ENCODE measurements at places on chromosomes 16 and 17. TPM values are rescaled to one million over a fixed set of nuclear protein-coding genes. Genes with fewer than 3 reads are reported as not detected.
A peak's percentile ranks its signal among the peaks of the same experiment; 100 is the strongest.

- no peak for DNase-seq
- no peak overlapping the region for H3K4me3 ChIP-seq
- no peaks in the 10 kb centered on the region for H3K36me3 ChIP-seq
- H3K4me1 ChIP-seq: no peaks in the 10 kb centered on the region
- no peaks in the 10 kb centered on the region for H3K27me3 ChIP-seq
Measured at GRCh38 chr16:66491716-66492064, 58.2 kb downstream of the TK2 start.

SNAI3 gene
- not detected for total RNA-seq

RUNDC3A gene
- total RNA-seq: 1.2 TPM

GRCh38 chr16:2223942-2224486 lies 623 bp downstream of the E4F1 start:
- peak overlapping the region; percentile 91 for H3K27ac ChIP-seq
- peak overlapping the region; percentile 94 for H3K4me3 ChIP-seq
- peaks cover 10% of the 10 kb centered on the region for H3K36me3 ChIP-seq
- no peaks in the 10 kb centered on the region for H3K4me1 ChIP-seq

CCL2 gene
- 3.7 TPM for total RNA-seq

MCRIP2 gene
- total RNA-seq: 22.4 TPM

PRSS33 gene
- total RNA-seq: not detected

- H3K27me3 ChIP-seq: no peaks in the 10 kb centered on the region
- H3K4me1 ChIP-seq: peaks cover 12% of the 10 kb centered on the region
- no peak for DNase-seq
- peak overlapping the region; percentile 61 for H3K4me3 ChIP-seq
Measured at GRCh38 chr16:8673611-8674412, 605 bp upstream of the ABAT start.

- H3K4me3 ChIP-seq: no peak overlapping the region
- H3K4me1 ChIP-seq: peaks cover 32% of the 10 kb centered on the region
- no peaks in the 10 kb centered on the region for H3K27me3 ChIP-seq
- H3K27ac ChIP-seq: peak overlapping the region; percentile 87
Measured at GRCh38 chr17:40909351-40909750, 24.3 kb upstream of the KRT20 start.

CDRT15L2 gene
- not detected for total RNA-seq

GRCh38 chr16:4911970-4912386 lies 25.0 kb downstream of the PPL start:
- no peak for DNase-seq
- no peaks in the 10 kb centered on the region for H3K4me1 ChIP-seq
- H3K36me3 ChIP-seq: no peaks in the 10 kb centered on the region
- H3K27me3 ChIP-seq: no peaks in the 10 kb centered on the region
- no peak overlapping the region for H3K4me3 ChIP-seq

- no peak for DNase-seq
- H3K27ac ChIP-seq: no peak overlapping the region
- no peak overlapping the region for H3K4me3 ChIP-seq
- H3K27me3 ChIP-seq: peaks cover 3% of the 10 kb centered on the region
Measured at GRCh38 chr17:48357779-48358602, 72.0 kb downstream of the SKAP1 start.

DNA sequence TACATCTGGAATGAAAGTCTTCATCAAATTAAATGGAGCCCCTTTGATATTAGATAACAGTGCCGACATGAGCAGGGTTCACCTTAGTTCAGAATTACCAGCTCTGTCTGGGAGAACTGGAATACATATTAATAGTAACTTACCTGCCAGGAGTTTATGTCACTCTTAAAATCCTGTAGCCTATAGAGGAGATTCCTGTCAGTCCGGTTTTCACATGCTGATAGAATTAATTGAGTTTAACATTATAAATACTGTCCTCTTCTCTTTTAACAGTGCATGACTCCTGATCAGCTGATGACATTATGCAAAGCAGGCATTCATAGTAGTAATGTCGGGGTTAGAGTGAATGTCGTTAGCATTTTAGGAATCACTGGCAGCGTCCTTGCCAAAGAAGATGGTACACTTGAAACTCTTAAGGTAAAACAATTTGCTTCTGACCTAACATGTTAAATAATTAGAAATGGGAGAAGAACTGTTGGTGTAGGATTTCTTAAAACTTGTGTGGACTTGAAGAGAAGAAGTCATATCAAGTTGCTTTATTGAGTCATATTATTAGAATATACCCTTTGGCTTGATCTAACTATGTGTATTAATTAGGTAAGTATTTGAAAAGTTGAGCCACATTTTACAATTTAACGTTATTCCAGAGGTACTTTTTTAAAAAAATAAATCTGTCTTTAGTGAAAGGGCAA lies 34.3 kb downstream of the HEATR3 start:
- H3K4me1 ChIP-seq: no peaks in the 10 kb centered on the region
- no peak overlapping the region for H3K27ac ChIP-seq
- DNase-seq: no peak
- no peak overlapping the region for H3K4me3 ChIP-seq
- H3K27me3 ChIP-seq: no peaks in the 10 kb centered on the region

- H3K4me3 ChIP-seq: peak overlapping the region; percentile 67
- DNase-seq: no peak
- H3K4me1 ChIP-seq: no peaks in the 10 kb centered on the region
Measured at GRCh38 chr16:31700200-31700529, 172.5 kb downstream of the AHSP start.

HSBP1 gene
- total RNA-seq: 175 TPM

ACSM2B gene
- total RNA-seq: not detected

DNA sequence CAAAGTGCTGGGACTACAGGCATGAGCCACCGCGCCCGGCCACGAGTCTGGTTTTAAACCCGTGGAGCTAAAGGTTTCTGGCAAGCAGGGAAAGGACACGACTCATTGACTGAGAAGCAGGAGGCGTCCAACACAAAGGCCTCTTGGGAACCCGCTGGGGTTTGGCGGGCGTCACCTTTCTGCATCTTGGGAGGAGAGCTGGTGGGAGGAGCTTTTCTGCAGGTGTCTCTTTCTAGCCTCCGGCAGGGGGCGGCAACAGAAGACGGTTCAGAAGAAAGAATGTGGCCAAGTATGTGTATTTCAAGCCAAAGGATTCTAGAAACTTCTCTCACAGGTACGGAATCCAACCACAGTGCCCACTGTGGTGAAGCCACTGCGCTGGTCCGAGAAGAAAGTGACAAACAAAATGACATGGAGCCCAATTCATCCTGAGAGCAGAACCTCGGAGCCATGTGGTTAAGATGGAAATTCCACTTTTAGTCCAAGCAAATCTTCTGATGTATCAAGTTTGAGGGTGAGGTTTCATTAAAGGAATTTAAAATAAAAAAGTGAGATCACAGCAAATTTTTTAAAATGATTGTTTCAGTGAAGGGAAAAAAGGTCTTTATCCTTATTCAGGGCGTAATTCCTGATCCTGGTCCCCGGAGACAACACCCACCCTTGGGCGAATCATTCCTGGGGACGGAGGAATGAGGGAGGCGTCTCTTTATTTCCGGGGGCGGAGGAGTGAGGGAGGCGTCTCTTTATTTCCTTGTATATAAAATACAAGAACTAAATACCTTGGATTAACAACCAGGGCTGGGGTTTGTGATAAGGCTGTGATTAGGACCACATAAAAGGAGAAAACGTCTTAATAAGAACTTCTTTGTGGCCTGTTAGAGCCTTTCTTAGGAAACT lies 97.6 kb downstream of the MRM3 start:
- H3K27ac ChIP-seq: no peak overlapping the region
- H3K4me3 ChIP-seq: no peak overlapping the region
- no peaks in the 10 kb centered on the region for H3K27me3 ChIP-seq

DNA sequence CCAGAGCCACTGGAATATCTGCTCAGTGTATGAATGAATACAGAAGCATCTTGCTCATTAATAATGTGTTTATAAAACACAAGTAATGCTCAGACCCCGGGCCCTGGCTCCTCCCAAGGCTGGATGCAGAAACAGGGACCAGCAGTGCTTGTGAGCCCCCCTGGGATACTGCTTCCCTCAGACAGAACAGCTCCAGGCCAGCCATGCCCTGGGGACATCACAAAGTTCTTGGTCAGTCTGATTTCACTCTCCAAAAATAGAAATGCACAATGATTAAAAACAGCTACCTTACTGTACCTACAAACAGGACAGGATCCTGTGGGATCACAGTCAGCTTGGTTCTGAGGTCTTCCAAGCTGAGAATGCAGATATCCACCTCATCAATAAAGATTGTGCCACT lies 68.2 kb downstream of the ABCC12 start:
- H3K27ac ChIP-seq: no peak overlapping the region
- DNase-seq: no peak
- H3K36me3 ChIP-seq: no peaks in the 10 kb centered on the region
- no peak overlapping the region for H3K4me3 ChIP-seq
- H3K4me1 ChIP-seq: no peaks in the 10 kb centered on the region

All from A673 (cell line).